Stimulated activated CD4-positive, alpha-beta T cell treated with anti-CD3 and anti-CD28 coated beads, Interleukin-12 subunit alpha, Interleukin-12 subunit beta, amount 100 ng/mL, for 4 hours (primary cell): ENCODE measurements at places on chromosomes 16 and 17.

GRCh38 chr16:19517424-19518089 is 4.3 kb downstream of the GDE1 start:
- DNase-seq, result no peak

DNA sequence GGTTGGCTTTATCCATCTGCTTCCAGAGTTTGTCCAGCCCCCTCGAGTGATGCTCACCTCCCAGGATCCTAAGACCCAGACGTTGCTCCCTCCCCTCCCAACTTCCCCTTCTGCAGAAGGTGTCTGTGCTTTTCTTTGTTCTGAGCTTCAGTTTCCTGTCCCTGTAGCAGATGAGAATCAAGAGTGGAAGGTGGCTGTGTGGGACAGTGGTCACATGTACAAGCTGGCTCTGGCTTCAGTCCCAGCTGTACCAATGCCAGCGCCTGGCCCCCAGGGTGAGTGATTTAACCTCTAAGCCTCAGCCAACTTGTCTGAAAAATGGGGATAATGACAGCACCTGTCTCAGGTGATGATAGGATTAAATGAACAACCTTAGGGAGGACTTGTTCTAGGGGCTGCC is 7.7 kb downstream of the PRR15L start:
- no peak for DNase-seq

DNA sequence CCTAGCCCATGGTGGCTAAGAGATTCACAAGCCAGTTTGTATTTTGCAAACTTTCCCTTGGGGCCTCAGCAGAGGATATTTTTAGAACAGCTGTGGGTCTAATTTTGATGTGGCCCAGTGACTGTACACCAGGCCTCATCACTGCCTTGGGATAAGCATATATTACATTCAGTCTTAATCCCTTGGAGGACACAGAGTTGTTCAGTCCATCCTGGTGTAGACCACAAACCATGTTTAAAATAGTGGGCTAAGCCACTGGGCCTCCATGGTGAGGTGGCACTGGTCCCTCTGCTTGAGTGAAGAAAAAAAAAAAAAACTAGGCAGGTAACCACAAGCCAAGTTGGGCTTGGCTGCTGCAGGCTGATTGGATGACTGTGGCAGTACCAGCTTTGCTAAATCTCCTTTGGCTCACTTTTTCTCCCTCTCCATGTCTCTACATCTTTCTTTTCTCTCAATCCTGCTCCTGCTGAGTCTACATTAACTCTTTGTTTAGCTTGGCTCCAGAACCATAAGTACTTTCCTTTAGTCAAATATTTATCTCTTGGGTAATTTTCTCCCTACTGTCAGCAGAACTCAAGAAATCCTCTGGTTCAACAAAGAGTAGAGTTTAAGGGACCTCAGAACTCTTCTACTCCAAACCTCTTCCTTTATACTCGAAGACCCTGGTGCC is 120.0 kb upstream of the TBX2 start:
- no peak for DNase-seq

GRCh38 chr16:13779676-13780075 is 140.3 kb upstream of the ERCC4 start:
- DNase-seq, result no peak

GRCh38 chr16:63568164-63568563 is 1531.9 kb upstream of the CDH8 start:
- no peak for DNase-seq

GRCh38 chr17:13073018-13073417 is 55.2 kb upstream of the ELAC2 start:
- no peak for DNase-seq

- no peak for DNase-seq
Measured at GRCh38 chr16:50185005-50185505, 31.9 kb downstream of the TENT4B start.

- no peak for DNase-seq
Measured at GRCh38 chr17:80055597-80055996, 19.2 kb downstream of the CCDC40 start.

GRCh38 chr16:76294396-76295214 is 17.4 kb downstream of the CNTNAP4 start:
- DNase-seq, result no peak

- no peak for DNase-seq
Measured at GRCh38 chr16:47463771-47464624, 2.9 kb downstream of the PHKB start.

DNA sequence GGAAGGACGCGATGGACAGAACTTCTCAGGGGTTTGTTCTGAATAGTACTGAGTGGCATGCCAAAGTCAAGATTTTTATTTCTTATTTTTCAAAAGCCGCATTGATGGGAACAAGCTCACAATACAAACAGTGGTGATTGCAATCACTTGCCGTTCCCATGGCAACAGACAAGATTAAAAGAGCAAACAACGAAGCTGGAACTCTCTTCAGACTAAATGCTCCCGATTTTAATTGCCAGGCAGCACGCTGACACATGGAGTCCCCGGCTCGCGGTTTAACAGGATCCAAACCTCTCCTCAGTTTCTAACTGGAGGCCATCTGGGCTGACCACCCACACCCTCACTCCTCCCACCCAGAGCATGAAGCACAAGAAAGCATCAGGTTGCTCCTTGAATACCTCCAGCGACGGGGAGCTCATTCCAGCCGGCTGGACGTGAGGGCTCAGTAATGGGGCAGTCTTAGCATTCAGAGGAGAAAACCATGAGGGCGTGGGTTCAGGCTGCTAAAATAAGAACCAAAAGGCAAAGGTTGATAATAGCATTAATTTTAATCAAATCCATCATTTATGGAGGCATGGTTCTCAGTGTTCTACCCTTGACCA is 41.5 kb downstream of the AIPL1 start:
- DNase-seq, result no peak

- no peak for DNase-seq
Measured at GRCh38 chr16:58848662-58849002, 114.5 kb upstream of the GOT2 start.

DNA sequence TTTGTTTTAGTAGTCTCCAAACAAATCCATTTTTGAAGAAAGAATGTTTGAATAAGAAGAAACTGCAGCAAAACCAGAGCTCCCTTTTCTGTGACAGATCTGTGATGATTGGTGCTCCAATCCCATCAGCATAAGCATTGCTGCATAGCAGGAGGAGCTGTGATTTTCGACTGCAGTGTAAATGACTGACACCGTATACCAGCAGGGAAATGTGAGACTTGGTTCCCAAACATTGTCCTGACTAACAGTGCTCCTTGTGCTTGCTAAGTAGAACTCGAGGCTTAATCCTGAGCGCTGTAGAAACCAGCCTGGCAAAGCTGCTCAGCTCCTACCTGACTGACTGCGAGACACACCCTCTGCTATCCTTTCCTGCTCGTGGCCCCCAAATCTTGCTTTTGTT is 57.2 kb downstream of the NUP93 start:
- no peak for DNase-seq

- DNase-seq, result no peak
Measured at GRCh38 chr16:85562093-85562786, 50.9 kb upstream of the GSE1 start.

- DNase-seq, result no peak
Measured at GRCh38 chr16:4055748-4056147, 60.5 kb downstream of the ADCY9 start.

- no peak for DNase-seq
Measured at GRCh38 chr17:36931096-36931696, 6.1 kb upstream of the LHX1 start.

DNA sequence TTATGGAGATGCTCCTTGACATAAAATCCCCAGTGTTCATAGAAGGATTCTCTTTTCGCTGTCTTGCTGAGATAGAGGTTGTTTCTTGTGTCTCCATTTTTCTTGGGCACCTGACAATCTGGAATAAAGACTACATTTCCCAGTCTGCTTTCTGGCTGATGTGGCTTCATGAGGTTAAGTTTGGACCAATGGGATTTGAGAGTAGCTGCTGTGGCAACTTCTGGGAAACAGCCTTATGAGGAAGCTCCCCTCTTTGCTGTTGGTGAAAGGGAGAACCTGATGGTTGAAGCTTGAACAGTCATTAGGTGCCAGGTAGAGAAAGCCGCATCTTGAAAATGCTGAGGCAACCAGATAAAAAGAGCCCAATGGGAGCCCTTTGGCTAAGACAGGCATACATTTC is 24.4 kb downstream of the HS3ST4 start:
- no peak for DNase-seq

- no peak for DNase-seq
Measured at GRCh38 chr17:55166506-55166905, 98.3 kb upstream of the HLF start.

DNA sequence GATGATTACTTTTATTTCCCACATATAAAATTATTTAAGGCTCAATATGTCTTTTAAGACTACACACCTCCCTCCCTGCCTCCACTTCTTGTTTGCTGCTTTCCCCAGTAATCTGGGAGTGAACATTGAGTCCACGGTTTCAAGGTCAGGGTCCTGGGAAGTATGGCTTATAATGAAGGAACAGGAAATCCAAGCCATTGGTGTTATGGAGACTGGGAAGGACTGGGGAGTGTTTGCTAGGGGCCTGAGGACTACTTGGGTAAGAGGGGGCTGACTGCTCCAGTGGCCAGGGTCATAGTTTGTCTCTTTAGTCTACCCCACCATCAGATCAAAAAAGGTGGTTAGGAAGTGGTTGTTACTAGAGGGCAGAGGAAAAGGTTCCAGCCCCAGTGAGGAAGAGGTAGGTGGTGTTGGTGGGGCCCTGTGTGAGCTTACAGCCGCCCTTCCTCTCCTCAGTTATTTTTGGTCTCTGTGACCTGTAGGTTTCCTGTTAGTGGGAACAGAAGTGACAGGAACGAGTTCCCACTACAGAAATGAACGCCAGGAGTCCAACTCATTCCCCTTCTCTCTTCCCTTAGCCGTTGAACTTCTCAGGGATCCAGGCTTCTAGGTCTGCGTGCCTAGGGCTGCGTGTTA is 742 bp upstream of the SLC16A13 start:
- DNase-seq, result peak; percentile 37

- no peak for DNase-seq
Measured at GRCh38 chr16:86002178-86002900, 103.4 kb downstream of the IRF8 start.

DNA sequence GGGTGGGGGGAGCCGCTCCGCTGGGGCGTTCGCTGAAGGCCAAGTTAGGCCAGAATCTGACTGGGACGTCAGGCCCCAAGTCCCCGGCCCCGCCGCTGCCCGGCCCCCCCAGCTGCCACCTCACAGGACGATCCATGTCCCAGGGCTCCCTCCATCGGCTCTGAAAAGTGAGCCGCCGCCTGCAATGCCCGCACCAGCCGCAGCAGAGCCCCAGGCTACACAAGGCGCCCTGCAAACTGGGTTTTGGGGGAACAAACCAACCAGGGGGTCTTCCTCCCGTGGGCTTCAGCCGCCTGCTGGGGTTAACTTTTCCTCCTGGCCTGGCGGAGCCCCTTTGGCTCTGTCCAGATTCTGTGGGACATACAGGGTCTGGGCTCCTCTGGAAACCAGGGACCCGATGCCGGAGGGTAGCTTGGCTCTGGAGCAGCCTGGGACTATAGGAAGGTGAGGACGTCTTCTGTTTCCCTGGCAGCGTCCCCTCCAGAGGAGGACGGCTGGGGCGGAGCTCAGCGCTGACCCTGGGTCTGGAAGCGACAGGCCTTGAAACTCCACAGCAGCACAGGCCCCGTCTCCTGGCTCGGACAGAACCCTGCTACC is 835 bp downstream of the NME4 start:
- no peak for DNase-seq

DNA sequence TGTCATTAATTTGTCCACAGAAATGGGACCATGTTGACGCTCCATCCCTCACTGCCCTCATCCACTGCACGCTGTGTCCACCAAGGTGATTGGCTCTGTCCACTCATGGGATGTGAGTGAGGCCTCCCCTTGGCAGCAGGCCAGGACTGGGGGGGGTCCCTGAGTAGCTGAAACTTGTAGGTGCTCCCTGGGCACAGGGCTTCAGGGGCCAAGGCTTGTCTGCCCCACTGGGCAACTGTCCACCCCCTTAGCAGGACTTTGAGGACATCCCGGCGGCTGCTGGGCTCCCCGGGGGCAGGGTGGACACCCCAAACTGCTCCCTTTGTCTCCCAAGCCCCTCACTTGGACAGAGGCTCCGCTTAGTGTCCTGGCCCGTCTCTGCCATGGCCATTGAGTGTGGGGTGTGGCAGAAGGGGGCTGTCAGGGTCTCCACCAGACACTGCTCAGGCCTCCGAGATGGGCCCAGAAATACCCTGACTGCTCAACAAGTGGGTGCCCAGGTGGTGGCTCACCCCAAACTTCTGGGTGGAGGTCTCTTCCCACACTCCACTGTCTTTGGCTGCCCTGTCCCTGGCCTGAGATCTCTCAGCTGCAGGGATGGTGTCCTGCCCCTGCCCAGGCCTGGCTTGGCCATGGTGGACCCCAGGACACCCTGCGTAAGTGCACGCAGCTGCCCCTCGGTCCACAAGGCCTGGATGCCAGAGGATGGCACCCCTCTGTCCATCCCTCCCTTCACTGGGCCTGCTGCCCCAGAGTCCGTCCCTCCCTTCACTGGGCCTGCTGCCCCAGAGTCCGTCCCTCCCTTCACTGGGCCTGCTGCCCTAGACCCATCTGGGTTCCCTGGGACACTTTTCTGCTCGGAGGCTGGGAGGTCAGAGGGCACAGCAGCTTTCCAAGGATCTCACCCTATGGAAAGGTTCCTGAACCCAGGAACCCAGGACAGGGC is 2.9 kb upstream of the RAB40C start:
- DNase-seq, result no peak

DNA sequence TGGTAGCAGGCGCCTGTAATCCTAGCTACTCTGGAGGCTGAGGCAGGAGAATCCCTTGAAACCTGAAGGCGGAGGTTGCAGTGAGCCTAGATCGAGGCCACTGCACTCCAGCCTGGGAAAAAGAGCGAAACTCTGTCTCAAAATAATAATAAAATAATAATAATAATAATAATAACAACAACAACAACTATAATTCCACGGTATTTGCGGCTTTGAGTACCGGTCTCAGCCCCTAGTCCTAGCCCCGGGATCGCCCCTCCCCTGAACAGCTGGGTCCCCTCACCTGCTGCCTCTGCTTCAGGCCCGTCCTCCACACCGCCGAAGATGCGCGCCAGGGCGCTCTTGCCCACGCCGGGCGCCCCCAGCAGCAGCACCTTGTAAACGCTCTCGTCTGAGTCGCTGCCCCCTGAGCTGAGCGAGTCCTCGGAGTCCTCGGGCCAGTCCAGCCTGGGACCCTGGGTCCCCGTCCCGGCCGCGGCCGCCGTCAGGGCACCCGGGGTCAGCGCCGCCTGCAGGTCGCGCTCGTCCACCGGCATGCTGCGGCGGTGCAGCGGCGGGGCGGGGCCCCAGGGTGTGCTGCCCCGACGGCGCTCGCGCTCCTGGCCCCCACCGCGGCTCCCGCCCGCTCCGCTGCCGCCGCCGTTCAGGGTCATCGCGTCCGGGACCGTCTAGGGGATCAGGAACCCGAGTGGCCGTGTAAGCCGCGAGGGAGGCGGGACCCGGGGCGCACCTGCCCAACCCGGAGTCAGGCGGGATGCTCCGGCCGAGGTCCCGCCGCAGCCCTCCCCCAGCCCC is 611 bp downstream of the RRAD start:
- peak; percentile 36 for DNase-seq

- DNase-seq, result no peak
Measured at GRCh38 chr17:31854672-31855071, 4.4 kb downstream of the COPRS start.

- no peak for DNase-seq
Measured at GRCh38 chr17:80835816-80836657, 155.6 kb upstream of the CHMP6 start.
